Fibroblast of skin of right biceps (primary cell): ENCODE measurements at places on chromosomes 5 and 9.

- no peak for DNase-seq
Measured at GRCh38 chr5:80632700-80633099, 21.8 kb upstream of the MSH3 start.

DNA sequence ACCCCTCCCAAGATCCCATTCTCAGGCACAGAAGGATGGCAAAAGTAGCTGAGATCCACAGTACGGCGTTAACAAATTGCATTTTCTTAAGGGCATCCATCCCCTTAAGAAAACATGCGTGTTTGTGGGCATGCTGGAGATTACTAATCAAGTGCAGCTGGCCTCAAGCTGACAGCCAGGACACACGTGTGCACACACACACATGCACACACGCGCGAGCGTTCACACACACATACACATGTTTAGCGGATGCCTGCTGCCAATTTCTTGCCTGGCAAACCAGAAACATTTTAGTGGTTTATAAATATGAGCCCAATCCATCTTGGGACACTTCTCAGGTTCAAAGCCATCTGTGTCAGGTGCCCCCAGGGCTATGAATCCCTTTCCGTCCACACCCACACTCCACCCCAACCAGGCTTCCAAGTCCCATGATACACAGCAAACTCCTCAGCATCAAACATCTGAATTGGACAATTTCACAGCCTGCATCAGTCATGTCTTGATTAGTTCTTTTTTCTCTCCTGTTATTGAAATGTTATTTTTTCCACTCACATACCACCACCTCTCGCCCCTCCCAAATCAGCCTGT lies 23.5 kb upstream of the SMIM23 start:
- DNase-seq, result no peak

DNA sequence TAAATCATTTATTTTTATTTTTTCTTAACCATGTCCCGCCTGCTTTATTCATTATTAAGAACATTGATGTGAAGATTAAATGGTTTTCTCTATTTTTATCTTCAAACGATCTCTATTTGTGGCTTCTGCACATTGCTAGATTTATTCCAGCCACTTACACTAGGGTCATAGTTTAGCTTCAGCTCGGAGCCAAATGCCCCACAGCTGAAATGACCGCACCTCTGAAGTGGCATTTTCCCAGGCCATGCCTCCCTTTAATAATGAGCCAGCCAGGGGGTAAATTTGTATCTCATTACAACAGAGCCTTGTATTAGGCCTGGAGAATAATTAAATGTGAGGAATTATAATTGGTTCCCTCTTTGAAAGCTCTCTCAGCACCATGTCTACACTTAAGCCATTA lies 89.4 kb downstream of the DOCK8 start:
- DNase-seq, result no peak

DNA sequence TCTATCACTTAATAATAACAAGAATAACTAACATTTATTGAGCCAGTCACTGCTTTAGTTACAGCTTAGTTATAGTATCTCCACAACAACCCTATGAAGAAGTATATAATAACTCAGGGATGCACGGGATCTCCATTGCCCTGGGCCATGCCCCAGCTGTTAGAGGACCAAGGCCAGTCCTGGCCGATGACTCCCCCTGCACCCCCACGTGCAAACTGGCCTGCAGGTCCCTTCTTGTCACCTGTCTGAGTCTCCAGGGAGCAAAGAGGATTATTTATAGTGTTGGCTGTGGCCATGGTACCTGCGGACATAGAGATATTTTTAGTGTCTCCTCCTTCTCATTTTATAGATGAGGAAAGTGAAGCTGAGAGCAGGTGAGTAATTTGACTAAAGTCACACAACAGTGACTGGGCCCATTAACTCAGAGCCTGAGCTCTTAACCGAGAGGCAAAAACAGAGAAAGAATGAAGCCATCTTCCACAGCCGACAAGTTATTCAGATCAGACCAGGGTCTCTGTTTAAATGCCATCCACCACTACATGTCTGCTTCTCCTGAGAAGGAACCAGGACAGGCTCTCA lies 94.4 kb downstream of the TMEM215 start:
- no peak for DNase-seq

GRCh38 chr9:33260372-33260771 lies 4.1 kb downstream of the BAG1 start:
- DNase-seq, result no peak

GRCh38 chr9:137467896-137468295 lies 8.8 kb upstream of the NSMF start:
- DNase-seq, result no peak

- DNase-seq, result peak; percentile 35
Measured at GRCh38 chr9:81529556-81530193, 159.7 kb downstream of the TLE1 start.

DNA sequence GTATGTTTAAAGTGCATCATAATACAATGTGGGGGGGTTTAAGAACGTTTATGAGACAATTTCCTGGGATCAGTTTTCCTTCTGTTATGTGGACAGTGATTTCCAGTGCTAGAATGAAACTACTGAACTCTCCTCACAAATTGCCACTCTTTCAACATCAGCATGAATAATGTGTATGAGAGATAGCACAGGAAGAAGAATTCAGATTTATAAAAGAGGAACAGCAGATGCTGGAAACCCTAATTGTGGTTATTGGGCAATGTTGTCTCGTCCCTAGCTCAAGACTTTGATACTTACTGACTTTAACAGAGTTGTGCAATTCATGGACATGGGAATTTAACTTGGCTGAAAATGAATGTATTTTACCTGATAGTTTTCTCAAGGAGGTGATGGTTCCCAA lies 410.8 kb upstream of the MEF2C start:
- peak; percentile 75 for DNase-seq

- DNase-seq, result no peak
Measured at GRCh38 chr5:157365732-157366131, 94.3 kb upstream of the NIPAL4 start.

DNA sequence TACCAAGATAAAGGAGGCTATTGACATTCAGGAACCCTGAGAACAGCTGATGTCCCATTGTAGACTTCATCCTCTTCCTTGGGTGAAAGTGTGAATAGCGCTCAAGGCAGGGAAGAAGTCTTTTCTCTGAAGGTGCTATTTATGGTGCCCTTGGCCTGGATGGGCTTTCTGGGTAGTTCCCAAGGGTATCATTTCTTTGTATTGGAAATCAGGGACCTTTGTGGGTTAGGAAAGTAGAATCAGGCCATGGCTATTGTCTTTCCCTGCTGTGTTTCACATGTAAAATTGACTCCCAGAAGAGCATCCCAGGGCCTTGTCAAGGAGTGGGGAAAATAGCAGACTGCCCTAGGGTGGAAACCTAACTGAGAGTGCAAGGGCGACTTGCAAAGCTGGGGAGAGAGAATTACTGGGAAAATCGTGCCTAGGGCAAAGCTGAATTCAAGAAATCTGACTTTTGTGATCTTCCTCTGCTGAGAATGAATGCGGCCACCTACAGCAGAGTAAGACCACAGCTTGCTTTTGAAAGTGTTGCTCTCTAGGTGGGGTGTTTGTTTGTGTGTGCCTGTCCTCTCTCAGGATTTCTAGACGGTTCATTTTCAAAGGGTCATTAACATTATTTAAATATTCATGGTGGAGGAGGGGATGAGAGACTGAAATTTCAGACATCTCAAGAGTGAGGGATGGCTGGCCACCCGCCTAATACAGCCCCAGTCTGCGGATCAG lies 160.6 kb downstream of the C9orf152 start:
- DNase-seq, result no peak

GRCh38 chr9:96004379-96004778 lies 128.9 kb downstream of the ERCC6L2 start:
- DNase-seq, result no peak
